ENCODE measurements at places on chromosomes 16 and 17.

DNA sequence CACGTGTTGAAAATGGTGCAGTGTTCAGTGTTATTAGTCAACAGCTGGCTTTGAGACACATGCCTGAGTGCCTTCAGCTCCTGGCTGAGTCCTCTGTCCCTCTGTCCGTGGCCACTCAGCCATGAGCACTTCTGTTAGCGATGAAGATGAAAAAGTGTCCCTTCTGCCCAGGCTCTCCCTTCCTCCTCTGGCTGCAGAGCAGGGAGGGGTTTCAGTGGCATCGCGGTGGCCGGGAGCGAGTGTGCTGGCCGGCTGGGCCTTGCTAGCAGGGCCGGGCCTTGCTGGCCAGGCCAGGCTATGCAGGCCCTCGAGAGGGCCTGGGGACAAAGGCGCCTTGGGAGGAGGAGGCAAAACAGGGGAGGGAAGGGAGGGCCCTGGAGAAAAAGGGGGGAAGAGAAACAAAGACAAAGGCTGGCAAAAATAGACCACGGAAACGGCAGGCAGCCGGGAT, 47.7 kb downstream of the CMIP start:
- no peak for DNase-seq

DNA sequence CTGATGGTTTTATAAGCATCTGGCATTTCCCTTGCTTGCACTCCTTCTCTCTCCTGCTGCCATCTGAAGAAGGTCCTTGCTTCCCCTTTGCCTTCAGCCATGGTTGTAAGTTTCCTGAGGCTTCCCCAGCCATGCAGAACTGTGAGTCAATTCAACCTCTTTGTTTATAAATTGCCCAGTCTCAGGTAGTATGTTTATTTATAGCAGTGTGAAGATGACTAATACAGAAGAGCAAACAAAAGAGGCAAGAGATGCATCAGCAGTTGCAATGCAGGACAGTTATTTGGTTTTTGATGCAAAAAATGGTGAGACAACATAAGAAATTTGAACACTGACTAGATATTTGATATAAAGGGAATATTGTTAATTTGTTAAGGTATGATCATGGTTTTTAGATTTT, 16.8 kb downstream of the TMEM100 start:
- DNase-seq = no peak

DNA sequence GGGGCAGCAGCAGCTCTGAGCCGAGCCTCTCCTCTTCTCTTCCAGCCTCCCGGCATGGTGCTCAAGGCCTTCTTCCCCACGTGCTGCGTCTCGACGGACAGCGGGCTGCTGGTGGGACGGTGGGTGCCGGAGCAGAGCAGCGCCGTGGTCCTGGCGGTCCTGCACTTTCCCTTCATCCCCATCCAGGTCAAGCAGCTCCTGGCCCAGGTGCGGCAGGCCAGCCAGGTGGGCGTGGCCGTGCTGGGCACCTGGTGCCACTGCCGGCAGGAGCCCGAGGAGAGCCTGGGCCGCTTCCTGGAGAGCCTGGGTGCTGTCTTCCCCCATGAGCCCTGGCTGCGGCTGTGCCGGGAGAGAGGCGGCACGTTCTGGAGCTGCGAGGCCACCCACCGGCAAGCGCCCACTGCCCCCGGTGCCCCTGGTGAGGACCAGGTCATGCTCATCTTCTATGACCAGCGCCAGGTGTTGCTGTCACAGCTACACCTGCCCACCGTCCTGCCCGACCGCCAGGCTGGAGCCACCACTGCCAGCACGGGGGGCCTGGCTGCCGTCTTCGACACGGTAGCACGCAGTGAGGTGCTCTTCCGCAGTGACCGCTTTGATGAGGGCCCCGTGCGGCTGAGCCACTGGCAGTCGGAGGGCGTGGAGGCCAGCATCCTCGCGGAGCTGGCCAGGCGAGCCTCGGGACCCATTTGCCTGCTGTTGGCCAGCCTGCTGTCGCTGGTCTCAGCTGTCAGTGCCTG, 4.4 kb downstream of the PIGQ start:
- no peak for DNase-seq

GRCh38 chr17:7854851-7855659, at the start of gene TMEM88:
Gene TMEM88, plus strand, starts transcription at chr17:7855066. Its CDS starts 9 bp downstream, at chr17:7855075.
- DNase-seq = no peak
